Bone marrow (tissue), 2 donors: ENCODE measurements at places on chromosomes 7 and 10.

GRCh38 chr10:98414932-98415730 lies at the start of gene PYROXD2:
Gene PYROXD2 (minus strand): TSS chr10:98415182. CDS start chr10:98415135, 47 bp downstream.
- DNase-seq = no peak

GRCh38 chr7:101121991-101122932 lies 4.6 kb upstream of the SERPINE1 start:
- no peak for DNase-seq

GRCh38 chr7:69827140-69827539 lies 228.9 kb downstream of the AUTS2 start:
- no peak for DNase-seq

- no peak for DNase-seq
These were observed 80.8 kb downstream of the PHYHIPL start for GRCh38 chr10:59257224-59257623.

DNA sequence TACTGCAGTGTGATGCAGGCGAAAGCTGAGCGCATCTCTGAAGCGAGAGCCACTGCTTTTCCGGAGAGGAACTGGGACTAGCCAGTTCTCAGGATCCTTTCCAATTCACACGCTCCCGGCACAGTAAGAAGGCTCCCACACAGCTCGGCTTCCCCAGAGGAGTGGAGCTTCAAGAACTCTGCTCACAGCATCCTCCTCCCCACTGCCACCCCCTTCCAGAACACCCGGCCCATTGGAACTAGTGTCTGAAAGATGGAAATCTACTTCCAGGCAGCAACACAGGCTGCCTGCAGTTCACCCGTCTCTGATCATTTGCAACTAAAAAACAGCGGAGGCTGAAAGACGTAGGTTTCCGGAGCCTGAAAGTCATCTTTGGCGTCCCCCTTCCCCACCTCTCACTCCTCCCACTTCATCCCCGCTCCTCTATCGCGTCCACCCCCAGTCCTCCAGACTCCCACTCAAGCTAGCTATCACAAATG lies at the start of gene DGKB:
TSS of gene DGKB (minus strand) at position 163 of the 479 bp plus-strand sequence.
- no peak for DNase-seq

GRCh38 chr7:47932016-47932415 lies 16.2 kb downstream of the PKD1L1 start:
- DNase-seq = no peak

DNA sequence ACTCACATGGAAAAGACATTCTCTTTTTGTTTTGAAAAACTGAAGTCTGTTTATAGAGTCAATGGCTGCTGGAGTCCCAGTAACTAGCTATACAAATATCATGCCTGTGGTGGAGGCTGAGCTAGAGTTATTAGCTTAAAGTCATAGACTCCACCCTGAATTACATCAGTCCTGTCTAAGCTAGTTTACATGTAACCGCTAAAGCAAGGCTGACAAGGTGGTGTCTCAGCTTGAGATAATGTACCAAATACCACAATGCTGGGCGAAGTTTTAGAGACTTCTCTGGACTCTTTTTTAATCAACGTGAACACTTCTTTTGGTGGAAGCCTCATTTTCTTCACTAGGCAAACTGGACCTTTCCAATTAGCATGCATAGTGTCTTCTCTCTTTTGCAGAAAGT lies 219.4 kb downstream of the ANK3 start:
- no peak for DNase-seq

DNA sequence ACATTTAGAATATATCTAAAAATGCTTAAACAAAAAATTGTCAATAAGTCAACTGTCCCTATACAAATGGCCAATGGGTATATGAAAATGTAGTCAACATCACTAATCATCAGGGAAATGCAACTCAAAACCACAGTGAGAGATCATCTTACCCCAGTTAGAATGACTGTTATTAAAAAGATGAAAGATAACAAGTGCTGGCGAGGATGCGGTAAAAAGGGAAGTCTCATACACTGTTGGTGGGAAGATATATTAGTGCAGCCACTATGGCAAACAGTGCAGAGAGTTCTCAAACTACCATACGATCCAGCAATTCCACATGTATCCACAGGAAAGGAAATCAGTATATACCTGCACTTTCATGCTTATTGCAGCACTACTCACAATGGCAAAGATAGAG lies 48.6 kb upstream of the APBB1IP start:
- no peak for DNase-seq

DNA sequence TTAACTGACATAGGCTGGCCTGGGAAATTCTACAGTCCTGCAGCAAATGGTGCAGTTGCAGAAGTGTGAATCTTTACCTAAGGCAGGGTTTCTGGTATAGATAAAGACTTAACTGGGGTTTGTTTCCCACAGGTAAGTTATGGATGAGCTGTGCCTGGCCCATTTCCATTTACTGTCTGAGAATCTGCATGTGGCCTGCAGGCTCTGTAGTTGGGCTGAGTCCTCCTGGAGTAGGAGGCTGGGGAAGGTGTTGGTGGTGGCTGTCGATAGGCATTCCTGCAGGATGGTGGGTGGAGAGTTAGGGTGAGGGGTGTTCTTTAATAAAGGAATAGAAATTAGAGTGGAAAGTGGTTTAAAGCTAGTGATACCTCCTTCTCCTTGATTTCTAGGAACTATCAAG lies 193.5 kb downstream of the AUTS2 start:
- DNase-seq = no peak

DNA sequence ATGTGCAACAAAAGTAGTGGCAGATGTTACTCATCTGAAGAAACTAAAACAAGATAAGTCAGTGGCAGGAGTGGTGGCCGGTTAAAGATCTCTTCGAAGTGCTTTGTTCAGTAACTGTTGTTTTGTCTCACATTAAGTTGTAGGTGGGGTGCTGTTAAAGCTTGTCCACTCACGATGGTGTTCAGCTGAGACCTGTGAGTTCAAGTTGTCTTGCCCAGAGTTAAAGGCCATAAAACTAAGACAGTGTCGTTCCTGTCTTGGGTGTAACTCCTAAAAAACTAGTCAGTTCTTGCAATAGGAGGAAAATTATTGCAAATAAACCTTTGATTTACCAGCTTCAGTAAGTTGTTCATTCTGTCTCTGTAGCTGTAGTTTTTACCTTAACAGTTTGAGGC lies 857 bp upstream of the FOXP2 start:
- DNase-seq = no peak

DNA sequence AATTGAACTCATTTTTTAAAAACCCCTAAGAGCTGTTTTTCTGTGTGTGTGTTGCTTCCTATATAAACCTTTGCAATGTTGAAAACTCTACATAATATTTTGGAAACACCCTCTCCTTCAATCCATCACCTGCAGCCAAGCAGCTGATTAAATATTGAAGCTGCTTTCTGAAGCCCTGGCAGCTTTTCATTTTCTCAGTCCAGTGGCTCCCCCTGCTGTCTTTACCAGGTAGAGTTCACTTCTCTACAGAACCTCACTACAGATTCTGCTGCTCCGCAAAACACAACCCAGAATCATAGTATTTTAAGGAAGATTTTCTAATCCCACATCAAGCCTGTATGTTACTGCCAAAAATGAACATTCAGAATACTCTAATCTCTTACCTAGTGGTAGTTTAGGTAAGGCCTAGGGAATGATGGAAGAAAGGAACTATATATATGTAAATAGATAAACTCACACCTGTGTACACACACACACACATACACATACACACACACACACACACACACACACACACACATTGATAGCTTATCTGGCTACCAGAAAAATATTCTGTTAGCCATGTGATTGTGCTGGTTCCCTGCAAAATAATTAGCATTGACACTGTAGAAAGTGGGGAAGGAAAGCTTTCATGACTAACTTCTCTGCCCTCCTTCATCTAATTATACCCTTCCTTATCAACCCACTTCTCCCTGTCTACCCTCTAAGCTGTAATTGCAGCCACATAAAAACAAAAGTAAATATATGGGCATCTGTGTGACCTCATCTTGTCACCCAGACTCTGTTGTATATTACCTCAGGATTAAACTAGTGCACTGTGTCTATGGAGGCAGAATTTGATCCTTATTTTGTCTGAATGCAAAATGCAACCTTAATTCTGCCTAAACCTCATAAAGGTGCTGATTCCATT lies 229.5 kb upstream of the FZD1 start:
- DNase-seq = no peak

DNA sequence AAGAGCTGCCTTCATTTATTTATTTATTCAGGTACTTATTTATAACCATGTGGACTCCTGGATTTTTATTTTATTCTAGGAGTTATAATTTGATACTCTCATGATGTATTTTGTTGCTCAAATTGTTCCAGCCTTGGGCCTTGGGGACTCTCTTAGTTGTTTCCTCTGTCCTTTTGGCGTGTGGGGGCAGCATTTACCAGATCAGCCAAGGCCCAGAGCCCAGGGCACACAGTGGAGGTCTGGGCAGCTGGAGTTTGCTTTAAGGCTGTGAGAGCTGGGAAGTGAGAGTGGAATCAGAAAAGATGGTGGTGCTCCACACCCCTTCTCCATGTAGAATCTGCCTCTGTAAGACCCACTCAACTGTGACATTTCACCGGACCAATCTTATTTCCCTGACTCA lies 398.9 kb downstream of the RPS24 start:
- DNase-seq = no peak

DNA sequence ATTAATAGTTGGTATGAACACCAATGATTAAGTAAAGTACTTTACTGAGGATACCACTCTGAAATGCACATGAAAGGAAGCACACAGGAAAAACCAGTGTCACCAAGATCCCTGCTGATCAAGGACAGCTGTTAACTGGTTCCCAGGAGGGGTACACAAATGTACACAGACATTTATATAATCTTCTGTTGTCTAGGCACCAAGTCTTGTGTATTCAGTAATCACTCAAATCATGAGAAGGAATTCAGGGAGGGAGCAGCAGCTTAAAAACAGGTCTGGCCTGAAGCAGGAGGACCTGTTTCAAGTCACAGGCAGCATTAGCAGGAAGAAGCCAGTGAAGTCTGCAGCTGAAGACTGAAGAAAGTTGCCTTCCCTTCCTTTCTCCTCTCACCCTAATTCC lies 18.7 kb downstream of the MPP7 start:
- DNase-seq = no peak

GRCh38 chr10:17430647-17431355 lies 23.6 kb downstream of the ST8SIA6 start:
- DNase-seq = no peak
